Left kidney (tissue), 8 donors: ENCODE measurements at places on chromosomes 1 and 21. TPM values are rescaled to one million over a fixed set of nuclear protein-coding genes. Genes with fewer than 3 reads are reported as not detected.

DNA sequence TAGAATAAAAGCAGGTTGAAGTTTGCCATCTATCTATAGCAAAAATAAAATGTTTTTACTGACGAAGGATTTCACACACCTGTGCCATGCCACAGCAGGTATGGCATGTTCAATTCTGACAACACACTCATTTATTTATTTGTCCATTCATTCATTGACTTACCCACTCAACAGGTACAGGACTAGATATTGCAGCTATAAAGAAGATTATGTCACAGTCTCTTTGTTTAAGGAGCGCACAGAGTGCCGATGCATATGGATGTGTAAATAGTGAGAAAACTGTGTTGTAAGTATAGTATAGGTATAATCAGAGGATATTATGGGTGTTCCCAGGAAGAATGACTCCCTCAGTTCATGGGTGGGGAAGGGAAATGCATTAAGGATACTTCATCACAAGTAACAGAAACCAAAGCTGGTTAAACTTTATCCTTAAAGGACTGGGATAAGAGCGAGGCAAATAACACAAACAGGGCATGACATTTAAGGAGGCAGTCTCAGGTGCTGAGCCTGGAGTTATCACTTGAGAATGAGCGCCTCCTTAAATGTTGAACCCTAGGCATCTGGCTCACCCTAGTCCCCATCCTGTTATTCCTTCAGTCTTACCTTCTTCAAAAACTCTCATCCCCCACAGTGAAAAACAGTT is 7.9 kb upstream of the ZRANB2 start:
- DNase-seq = no peak

Gene FAF1
- polyA plus RNA-seq = 72.3 TPM

Gene WDR26
- polyA plus RNA-seq = 121 TPM

DNA sequence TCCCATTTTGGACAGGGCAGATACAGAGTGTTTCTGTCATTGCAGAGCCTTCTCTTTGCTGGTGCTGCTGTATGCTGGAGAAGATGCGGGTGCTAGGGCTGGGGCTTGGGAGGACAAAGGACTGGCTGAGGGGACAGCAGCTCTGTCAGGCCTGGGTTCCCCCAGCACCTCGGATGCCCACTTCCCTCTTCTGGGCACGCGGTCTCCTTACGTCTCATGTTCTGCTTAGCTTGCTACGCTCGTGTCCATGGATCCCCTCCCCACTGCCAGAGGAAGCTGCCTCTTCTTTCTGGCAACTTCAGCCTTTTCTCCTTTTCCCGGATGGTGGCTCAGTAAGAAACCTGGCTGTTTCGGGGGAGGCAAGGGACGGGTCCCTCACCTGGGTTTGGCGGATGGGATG is 75.7 kb downstream of the ARHGEF10L start:
- DNase-seq = no peak

DNA sequence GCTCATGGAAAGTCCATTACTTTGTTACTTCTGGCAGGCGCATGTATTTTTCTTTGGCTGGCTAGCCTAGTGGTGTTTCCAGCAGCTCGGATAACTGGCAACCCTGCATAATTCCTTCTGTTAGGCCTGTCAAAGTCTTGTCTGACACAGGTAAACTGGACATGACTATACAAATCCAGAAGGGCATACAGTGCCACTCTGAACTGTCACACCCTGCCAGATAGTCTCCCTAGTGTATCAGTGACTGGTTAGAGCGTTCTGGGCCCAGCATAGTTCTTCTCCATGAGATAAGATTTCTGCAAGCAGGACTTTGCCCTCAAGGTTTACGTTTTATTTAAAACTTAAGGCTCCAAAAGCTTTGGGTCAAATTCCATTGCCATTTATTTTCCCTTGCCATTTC is 177.7 kb upstream of the GORAB start:
- no peak for DNase-seq

DNA sequence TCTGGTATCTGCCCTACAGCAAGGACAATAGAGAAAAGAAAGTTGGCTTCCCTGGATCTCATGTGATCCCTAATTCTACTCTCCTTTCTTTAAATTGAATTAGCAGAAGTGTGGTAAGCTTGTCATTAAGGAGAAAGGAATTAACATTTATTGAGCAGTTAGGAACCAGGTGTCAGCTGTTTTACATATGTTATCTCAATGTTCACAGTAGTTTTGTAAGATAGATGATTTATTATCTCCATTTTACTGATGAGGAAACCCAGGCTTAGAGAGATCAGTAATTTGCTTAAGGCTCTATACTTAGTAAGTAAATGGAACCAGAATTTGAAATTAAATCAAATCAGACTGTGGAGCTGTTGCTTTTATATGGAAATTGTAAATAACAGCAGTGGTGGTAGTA is 8.0 kb downstream of the XPR1 start:
- DNase-seq = no peak

DNA sequence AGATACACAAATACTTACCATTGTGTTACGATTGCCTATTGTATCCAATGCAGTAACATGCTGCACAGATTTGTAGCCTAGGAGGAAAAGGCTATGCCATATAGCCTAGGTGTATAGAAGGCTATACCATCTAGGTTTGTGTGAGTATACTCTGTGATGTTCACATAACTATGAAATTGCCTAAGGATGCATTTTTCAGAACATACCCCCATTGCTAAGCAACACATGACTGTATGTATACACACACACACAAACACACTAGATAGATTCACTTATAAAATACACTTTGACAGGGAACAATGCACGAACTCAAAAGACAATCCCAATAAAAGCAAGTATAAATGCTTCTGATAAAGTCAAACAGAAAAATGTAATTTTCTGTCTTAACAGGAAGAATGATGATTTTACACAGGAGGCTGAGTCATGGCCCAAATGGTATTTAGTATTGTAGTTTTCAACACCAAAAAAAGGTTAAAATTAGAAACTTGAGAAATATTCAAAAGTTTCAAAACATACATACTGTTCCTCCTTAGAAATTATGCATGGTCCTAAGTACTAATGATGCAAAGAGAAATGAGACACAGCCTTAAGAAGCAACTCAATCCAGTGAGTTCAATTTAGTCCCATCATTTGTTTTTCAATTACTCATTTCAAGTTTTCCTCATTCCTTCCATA is 12.2 kb downstream of the FH start:
- DNase-seq = no peak

DNA sequence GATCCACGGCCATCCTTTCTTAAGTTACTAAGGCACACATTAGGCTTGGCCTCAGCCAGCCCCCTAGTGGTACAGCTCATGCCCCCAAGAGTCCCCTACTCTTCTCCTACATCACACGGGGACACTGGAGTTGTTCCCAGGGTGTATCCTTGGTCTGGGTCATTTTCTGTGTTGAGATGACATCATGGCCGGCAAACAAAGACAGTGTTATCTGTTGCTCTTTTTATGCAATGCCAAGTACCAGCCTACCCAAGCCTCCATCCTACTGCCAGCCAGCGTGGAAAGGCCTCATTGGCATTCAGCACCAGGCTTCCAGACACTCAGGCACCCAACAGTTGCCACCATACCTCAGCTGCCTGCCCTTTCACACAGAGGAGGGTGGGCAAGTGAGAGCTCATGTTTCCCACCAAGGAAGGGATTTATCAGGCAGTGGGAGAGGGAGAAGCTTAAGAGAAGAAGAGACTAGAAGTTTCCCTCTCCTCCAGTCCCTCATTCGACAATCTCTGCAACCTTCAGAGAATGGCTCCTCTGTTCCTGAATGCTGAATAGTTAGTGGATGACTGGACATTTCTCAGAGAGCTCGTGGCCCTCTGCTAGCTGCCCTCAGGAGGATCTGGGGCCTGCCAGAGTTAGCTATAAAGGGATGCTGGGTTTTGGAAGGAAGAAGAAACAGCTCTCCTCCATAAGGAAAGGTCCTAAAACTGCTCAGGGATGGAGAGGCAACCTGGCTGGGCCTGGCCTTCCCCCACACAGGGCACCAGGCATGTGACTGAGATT is 17.7 kb downstream of the CBR1 start:
- no peak for DNase-seq

GRCh38 chr1:20666804-20667203 is 5.6 kb upstream of the DDOST start:
- no peak for DNase-seq

DNA sequence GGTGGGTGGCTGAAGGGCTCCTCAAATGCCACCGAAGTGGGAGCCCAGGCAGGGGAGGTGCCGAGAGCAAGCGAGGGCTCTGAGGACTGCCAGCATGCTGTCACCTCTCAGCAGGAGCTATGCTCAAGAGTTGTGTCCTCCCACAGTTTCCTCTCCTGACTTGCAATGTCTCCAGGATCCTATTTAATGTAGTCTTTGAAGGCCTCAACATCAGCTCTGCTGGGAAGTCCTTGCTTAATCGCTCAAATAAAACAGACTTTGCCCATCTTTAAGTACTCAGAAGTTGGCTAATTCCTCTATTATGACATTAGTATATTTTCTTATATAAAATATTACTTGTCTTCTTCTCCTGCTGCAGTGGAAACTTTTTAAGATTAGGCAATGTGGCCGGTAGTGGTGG is 154.2 kb upstream of the NRIP1 start:
- DNase-seq = no peak

Gene NHLH1
- 0.22 TPM for polyA plus RNA-seq

- no peak for DNase-seq
Observed at GRCh38 chr1:91791103-91791502, 94.8 kb downstream of the TGFBR3 start.

- DNase-seq = no peak
Observed at GRCh38 chr1:22320587-22321344, 130.9 kb upstream of the ZBTB40 start.

GRCh38 chr1:218383681-218384080 is 38.5 kb downstream of the TGFB2 start:
- DNase-seq = no peak

DNA sequence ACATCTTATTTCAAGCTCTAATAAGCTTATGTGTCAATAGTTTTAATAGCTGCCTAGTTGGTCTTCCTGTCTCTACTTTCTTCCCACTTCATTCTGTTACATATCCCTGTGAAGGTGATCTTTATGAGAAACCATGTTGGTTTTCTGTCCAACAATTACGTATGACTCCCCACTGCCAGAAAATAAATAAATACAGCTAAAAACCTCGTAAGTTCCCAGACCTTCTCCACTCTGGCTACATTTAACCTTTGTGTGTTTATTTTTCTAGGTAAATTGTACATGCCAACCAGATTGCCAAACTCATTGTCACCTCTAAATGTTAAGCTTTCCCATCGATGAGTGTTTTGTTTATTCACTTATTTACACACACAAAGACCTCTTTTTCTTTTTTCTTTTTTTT is 147.2 kb downstream of the CRB1 start:
- no peak for DNase-seq

DNA sequence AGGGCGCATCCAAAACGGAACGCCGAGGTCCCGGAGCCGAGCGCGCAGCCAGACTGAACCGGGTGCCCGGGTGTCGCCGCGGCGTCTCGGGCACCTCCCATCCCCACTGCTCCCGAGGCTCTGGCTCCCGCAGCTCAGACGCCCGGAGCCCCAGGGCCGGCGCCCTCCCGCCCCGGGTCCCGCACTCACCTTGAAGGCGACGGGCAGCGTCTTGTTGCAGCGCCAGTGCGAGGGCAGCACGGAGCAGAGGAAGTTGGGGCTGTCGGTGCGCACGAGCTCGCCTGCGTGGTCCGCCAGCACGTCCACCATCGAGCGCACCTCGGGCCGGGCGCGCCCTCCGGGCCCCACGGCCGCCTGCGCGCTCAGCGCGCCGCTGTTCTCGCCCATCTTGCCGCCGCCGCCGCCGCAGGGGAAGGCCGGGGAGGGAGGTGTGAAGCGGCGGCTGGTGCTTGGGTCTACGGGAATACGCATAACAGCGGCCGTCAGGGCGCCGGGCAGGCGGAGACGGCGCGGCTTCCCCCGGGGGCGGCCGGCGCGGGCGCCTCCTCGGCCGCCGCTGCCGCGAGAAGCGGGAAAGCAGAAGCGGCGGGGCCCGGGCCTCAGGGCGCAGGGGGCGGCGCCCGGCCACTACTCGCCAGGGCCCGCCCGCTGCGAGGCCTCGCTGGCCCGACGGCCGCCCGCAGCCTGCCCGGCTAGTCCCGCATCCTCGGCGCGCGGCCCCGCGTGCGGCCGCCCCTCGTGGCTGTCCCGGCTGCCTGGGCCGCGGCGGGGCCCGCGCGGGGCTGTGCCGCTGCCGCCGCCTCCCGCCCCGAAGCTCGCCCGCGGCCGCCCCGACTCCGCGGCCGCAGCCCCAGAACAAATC is 447 bp downstream of the RUNX3 start:
- DNase-seq = no peak

GRCh38 chr21:43832648-43833047 is 32.4 kb upstream of the AGPAT3 start:
- DNase-seq = no peak

GRCh38 chr1:11661103-11661502 is 2.9 kb upstream of the FBXO6 start:
- DNase-seq = no peak

GRCh38 chr1:1068517-1069055 is 5.5 kb downstream of the RNF223 start:
- DNase-seq = no peak

Gene CSF1
- 7.1 TPM for polyA plus RNA-seq

GRCh38 chr1:209584231-209584672 is 738 bp downstream of the CAMK1G start:
- DNase-seq = no peak

DNA sequence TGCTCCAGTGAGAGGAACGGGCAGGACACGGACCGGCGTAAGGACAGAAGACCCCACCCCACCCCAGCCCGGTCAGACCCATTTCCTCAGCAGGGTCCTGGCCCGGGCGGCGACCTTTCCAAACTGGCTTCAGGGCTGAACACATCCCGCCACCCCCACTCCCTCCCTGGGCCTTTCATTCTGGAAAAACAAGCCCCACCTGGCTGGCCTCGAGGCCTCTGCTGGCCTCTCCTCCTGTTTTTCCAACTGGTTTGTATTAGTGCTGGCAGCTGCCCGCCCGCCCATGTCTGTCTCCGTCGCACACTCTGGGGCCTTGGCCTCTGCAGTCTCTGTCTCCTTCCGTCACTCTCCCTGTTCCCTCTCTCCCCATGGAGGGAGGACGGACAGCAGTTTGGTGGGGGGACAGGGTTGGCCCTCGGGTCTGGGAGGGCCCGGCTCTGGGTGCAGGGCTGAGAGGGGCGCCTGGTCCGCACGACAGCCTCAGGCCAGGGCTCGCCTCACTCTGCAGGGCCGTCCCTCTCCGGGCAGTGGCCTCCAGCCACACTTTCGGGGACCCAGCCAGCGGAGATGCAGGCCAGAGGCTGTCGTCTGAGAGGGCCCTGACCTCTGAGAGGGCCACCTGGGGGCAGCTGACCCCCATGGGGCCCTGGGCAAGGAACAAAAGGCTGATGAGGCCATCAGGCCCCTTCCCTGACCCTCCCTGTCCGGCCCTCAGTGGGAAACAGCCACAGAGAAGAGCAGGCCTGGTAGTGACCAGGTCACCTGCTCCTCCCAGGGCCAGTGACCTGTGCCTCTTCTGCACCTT is 1.5 kb upstream of the MXRA8 start:
- DNase-seq = no peak
